Aorta (tissue), 5 donors: ENCODE measurements at places on chromosomes 4 and X.

- DNase-seq = no peak
Measured at GRCh38 chr4:122901247-122902010, 21.0 kb downstream of the NUDT6 start.

- DNase-seq = no peak
Measured at GRCh38 chr4:117773064-117773936, 261.0 kb upstream of the NDST3 start.

DNA sequence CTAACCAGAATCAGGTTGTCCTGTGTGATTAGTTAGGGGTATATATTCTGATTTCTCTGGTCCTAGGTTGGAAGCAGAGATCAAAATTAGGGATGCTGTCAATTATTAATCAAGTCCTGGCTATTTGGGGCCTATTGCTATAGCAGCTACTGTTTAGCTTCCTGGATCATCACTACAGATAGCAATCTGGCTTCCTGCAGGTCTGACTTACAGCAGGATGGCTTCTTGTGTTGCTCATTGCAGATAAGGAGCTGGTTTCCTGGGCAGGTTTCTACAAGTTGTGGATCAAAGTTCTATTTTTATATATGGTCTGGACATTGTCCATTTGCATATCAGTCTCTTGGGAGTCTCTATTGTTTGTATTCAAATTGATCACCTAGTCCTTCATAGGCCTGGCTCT lies 57.7 kb upstream of the C4orf54 start:
- no peak for DNase-seq

GRCh38 chrX:16629909-16630308 lies 20.0 kb upstream of the S100G start:
- no peak for DNase-seq

DNA sequence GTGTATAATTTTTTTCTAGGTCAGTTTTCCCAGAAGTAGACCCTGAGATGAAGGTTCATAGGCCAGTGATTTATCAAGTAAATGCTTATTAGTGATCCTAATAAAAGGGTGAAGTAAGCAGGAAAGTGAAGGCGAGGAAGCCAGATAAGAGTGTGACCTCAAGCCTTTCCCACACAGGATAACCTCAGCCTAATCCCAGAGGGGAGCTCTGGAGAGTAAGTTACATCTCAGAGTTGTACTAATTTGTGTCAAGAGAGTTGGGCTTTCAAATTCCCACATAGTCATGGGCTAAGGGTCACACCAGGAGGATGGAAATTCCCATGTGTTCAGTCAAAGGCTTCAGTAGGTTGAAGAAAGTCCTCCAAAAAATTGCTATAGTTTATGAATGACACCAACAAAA lies 191.4 kb downstream of the ADGRA3 start:
- no peak for DNase-seq

DNA sequence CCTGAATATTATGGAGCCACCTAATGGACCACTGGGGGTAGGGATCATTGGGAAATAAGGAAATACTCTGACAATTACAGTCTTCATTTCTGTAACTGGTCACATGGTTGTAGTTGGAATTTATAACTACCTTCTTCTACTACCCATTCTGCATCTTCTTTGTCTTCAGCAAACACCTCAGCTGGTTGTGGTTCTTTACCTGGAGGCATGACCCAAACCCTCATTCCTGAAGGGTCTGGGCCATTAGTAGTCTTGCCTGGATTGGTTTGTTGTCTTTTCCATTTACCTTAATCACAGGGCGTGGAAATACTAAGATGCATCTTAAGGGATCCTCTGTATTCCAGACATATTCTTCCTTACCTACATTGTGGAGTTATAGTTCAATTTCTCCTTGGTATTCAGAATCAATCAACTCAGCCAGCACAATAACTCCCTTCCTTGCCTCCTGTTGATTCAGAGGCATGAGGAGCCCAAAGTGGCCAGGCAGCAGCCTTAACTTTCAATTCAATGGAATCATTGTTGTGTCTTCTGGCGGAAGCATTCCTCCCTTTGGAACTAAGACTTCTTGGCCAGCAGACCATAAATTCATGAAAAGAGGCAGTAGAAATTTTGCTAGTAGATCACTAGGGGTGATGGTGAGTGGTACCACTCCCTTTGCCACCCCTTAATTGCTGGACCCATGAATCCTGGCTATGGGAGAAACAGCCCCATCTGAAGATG lies 75.7 kb upstream of the RAP2C start:
- no peak for DNase-seq

- no peak for DNase-seq
Measured at GRCh38 chrX:136271300-136271699, 20.1 kb upstream of the MAP7D3 start.

- DNase-seq = no peak
Measured at GRCh38 chr4:79421483-79421882, 13.5 kb upstream of the GK2 start.

GRCh38 chr4:6419452-6420028 lies 52.9 kb downstream of the PPP2R2C start:
- no peak for DNase-seq

DNA sequence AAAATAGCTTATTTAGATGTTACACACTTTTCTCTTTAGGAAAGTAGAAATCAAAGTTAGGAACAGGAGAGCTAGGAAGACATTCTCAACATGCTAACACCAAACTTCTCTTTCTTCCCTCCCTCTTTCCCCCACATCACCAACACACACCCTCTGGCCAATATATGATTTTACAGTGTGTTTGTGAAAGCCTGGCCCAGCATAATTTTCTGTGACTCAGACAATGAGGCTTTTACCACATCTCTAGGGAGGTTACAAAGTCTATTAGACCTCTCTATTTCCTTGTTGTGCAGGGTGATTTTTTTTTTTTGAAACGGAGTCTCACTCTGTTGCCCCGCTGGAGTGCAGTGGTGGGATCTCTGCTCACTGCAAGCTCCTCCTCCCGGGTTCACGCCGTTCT lies 189.9 kb downstream of the AASDH start:
- DNase-seq = no peak

DNA sequence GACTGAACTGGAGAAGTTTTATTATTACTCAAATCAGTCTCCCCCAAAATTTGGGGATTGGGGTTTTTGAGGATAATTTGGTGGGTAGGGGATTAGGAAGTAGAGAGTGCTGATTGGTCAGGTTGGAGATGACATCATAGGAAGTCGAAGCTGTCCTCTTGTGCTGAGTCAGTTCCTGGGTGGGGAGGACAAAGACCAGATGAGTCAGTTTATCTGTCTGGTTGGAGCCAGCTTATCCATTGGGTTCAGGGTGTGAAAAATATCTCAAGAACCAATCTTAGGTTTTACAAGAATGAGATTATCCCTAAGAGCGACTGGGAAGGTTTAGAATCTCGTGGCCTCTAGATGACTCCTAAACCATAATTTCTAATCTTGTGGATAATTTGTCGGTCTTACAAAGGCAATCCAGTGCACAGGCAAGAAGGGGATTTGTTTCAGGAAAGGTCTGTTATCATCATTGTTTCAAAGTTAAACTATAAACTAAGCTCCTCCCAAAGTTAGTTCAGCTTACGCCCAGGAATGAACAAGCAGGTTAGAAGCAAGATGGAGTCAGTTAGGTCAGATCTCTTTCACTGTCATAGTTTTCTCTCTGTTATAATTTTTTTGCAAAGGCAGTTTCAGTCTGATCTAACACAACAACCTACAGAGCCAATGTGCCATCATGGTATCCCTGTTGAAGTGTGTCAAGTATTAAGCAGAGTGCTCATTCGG lies 274.5 kb downstream of the SLC7A11 start:
- DNase-seq = no peak

- no peak for DNase-seq
Measured at GRCh38 chr4:24433515-24434214, 150.7 kb downstream of the DHX15 start.
